ENCODE measurements at places on chromosomes 2 and 18. TPM values are rescaled to one million over a fixed set of nuclear protein-coding genes. Genes with fewer than 3 reads are reported as not detected.

Gene CCDC121
- 7.8 TPM for total RNA-seq

Gene UGT1A4
- not detected for total RNA-seq

Gene FAM237A
- total RNA-seq = not detected

Gene CFAP221
- total RNA-seq = 0.65 TPM

Gene GPC1
- total RNA-seq = 25.0 TPM

GRCh38 chr2:239277401-239278085 lies 123.3 kb downstream of the HDAC4 start:
- peaks cover 40% of the 10 kb centered on the region for H3K4me1 ChIP-seq
- H3K27ac ChIP-seq = no peak overlapping the region
- no peak overlapping the region for H3K4me3 ChIP-seq
- no peaks in the 10 kb centered on the region for H3K27me3 ChIP-seq
- H3K36me3 ChIP-seq = no peaks in the 10 kb centered on the region

GRCh38 chr18:33538418-33539042 lies 39.5 kb upstream of the ASXL3 start:
- no peaks in the 10 kb centered on the region for H3K27me3 ChIP-seq
- H3K4me3 ChIP-seq = no peak overlapping the region
- H3K27ac ChIP-seq = no peak overlapping the region
- DNase-seq = no peak
- no peaks in the 10 kb centered on the region for H3K36me3 ChIP-seq

DNA sequence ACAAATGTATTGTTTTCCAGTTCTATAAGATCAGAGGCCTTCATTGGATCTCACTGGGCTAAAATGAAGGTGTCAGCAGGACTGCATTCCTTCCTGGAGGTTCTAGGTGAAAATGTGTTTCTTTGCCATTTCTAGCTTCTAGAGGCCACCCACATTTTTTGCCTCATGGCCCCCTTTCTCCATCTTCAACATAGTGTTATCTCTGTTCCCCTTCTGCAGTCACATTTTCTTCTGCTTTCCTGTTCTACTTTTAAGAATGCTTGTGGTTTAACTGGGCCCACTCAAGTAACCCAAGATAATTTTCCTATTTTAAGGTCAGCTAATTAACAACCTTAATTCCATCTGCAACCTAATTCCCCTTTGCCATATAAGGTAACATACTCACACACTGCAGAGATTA lies 36.1 kb downstream of the METTL21A start:
- no peak for DNase-seq
- no peak overlapping the region for H3K27ac ChIP-seq
- no peaks in the 10 kb centered on the region for H3K36me3 ChIP-seq
- no peaks in the 10 kb centered on the region for H3K4me1 ChIP-seq
- H3K4me3 ChIP-seq = no peak overlapping the region

GRCh38 chr2:240685771-240686371 lies 3.2 kb upstream of the AQP12B start:
- DNase-seq = no peak
- H3K4me1 ChIP-seq = no peaks in the 10 kb centered on the region
- no peak overlapping the region for H3K4me3 ChIP-seq
- H3K27ac ChIP-seq = no peak overlapping the region
- no peaks in the 10 kb centered on the region for H3K36me3 ChIP-seq

Measured in spleen (tissue), 13 donors.